ENCODE measurements at places on chromosomes 16 and 17.

- DNase-seq = no peak
Measured at GRCh38 chr17:58595194-58595792, 80.9 kb upstream of the MTMR4 start.

DNA sequence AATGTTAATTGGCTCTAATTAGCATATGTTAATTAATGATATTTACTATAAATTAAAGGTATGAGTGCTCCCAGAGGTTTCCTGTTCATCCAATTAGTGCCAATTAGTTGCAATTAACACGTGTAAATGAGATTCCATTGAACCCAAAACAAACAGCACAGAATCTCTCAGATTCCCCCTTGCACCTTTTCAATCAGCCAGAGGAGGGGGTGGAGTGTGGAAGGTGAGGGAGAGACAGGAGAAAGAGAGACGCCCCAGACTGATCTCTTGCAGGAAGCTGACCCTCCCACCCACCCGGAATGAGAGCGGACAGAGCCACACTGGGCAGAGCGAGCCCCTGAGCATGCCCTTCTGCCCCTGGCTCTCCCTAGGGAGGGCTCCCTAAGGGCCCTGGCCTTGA is 24.1 kb upstream of the LHX1 start:
- no peak for DNase-seq

DNA sequence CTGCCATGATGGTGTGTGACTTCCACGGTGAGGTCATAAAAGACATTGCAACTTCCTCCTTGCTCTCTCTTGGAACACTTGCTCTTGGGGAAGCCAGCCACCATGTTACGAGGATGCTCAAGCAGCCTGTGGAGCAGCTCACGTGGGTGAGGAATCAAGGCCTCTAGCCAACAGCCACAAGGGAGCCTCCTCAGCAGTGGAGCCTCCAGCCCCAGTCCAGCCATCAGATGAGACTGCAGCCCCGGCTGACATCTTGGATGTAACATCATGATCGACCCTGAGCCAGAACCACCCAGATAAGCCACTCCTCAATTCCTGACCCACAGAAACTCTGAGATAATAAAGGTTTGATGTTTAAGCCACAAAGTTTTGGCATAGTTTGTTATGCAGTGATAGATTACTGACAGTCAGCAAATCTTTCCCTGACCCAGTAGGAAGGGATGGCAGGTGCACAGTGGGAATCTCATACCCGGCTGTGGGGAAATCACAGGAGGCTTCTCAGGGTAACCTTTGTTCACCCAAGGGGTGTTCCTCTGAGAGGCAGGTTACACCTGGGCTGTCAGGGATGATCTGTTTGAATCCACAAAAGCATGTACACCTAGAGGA is 23.3 kb upstream of the GINS2 start:
- no peak for DNase-seq

GRCh38 chr17:1488826-1489270 is 3.6 kb downstream of the MYO1C start:
- no peak for DNase-seq

DNA sequence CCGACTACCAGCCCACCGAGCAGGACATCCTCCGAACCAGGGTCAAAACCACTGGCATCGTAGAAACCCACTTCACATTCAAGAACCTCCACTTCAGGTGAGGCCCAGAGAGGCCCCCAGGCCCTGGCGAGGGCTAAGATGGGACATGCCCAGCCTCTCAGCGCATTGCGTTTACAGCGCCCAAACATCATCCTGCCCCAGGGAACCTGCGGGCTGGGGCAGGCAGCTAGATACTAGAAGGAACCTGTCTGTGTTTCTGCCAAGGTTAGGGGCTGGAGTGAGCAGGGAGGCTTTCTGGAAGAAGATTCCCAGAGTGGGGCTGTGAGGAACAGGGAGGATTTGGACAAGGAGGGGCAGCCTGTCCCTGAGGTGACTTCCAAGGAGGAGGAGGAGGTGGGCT is 90.6 kb downstream of the AMFR start:
- no peak for DNase-seq

DNA sequence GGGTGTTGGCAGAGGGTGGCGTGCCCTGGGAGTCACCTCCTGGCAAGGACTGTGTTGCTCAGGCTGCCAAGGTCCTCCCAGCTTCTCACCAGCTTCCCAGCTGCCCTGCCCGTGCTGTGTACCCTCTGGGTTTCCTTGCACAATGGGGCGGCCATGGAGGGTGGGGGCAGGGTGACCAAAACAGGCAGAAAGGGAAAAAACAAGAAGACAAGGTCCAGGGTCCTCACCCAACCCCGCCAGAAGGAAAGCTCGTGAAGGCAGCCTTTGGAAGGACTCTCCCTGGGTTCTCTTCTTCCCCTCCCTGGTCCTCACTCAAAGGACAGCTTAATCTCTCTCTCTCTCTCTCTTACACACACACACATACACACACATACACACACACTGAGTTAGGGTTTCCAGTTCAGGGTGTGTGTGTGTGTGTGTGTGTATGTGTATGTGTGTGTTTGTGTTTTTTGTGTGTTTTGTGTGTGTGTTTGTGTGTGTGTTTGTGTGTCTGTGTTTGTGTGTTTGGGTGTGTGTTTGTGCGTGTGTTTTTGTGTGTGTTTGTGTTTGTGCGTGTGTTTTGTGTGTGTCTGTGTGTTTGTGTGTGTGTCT is 2.0 kb downstream of the SLC13A5 start:
- DNase-seq = no peak

- DNase-seq = no peak
Measured at GRCh38 chr17:69067274-69068047, 6.7 kb upstream of the ABCA9 start.

DNA sequence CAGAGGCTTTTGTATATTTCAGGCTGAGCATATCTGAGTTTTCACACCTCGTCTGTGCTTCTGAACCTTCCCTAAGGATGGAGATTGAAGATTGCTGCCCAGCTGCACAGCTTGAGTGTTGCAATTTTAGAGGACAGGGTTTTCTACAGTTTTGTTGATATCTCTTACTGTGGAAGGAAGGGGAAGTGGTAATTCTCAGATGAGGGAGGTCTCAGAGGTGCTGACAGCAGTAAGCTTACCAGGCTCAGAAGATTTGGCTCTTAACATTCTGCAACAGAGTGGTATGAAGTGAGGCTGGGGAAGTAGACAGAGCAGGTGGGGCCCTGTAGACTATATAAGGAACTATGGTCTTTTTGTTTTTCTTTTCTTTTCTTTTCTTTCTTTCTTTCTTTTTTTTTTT is 45.8 kb upstream of the ARHGAP17 start:
- no peak for DNase-seq

DNA sequence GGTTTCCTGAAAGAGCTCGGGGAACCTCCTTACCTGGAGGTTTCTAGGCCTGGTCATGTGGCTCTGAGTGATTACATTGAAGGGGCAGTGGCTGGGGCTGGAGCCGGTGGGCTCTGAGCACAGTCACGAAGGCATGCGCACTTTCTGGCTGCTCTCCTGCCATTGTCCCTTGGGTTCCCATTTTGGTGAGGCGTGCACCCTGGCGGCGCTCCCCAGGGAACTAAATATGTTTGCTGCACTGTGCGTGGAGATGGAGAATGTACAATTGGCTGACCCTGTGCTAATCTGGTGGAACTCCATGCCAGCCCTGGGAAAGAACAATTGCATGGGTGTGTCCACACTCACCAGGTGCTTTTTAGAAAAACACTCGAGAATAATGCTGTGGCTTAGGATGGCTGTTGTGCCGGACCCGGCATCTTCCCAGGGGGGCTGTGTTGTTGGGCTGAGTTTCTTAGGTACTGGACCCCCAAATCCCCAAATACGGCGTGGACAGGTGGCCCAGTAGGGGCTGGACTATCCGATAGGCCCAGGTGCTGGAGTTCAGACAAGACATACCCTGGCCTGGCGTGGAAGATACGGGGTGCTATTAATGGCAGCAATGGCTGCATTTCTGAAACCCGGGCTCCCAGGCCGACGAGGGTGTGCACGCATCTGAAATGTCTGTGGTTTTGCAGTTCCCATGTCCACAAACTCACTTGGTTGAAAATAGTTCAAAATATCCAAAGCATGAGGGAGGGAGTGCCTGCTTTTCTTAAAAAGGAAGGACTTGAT is 230.5 kb downstream of the SEC14L1 start:
- no peak for DNase-seq

GRCh38 chr17:12302711-12303110 is 282.0 kb downstream of the MAP2K4 start:
- DNase-seq = no peak

GRCh38 chr16:88538366-88539060 is 31.7 kb upstream of the ZC3H18 start:
- no peak for DNase-seq

DNA sequence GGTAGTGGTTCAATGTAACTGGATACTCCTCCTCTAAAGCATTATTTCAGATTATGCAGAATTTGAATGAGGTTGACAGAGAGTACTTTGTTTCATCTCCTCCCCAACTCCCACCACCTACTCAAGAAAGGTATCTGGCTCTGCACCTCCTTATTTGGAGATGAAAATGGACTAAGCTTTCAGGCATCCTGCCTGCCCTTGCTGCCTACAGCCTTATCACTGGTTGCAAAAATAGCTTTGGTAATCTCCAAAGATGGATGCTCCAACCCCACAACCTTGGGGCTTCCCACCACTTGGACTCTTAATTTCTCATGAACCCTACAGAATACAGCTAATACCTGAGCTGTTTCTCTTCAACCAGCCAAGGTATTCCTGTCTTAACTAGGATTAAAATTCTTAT is 45.3 kb upstream of the CORO6 start:
- DNase-seq = no peak

- no peak for DNase-seq
Measured at GRCh38 chr17:22270381-22270780, 578.1 kb downstream of the KCNJ18 start.

GRCh38 chr17:48294806-48295361 is 135.1 kb downstream of the SKAP1 start:
- DNase-seq = no peak
